ENCODE measurements at places on chromosomes 7 and 10.

DNA sequence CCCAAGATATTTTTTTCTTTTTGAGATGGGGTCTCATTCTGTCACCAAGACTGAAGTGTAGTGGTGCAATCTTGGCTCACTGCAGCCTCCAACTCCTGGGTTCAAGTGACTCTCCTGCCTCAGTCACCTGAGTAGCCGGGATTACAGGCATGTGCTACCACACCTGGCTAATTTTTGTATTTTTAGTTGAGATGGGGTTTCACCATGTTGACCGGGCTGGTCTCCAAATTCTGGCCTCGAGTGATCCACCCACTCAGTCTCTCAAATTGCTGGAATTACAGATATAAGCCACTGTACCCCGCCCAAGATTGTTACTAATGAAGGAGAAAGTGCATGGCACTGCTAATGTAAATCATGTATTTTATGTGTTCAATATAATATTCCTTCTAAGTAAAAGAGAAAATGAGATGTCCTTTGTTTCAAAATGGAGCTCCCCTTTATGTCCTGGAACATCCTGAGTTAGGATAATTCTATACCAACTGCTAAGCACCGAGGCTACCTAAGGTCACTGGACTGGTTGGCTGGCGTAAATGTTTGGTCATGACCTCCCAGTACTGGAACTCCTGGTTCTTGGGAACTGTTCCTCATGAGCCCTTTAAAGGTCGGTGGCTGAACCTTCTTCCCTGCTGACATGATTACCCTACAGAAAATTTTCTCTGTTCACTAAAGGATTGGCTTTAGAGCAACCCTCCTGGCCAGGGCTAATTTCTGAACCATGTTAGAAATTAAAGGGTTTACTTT is 59.9 kb downstream of the SLC16A9 start:
- DNase-seq: no peak

DNA sequence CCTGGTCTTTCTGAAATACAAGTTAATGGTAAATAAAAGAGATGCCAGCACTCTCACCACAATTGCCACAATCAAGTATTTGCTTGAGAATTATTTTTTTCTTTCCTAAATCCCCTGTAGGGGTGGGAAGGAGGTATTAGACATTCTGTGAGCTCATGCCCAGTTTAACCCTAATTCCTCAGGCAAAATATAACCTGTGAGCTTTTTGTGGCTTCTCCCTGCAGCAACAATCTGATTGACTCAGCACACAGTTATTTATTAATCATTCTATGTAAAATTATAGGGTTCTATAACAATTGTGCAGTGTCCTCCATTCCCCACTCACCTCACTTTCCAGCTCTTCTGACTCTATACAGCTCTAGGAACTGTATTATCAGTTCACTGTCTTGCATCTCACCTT is 66.3 kb downstream of the GLI3 start:
- no peak for DNase-seq

DNA sequence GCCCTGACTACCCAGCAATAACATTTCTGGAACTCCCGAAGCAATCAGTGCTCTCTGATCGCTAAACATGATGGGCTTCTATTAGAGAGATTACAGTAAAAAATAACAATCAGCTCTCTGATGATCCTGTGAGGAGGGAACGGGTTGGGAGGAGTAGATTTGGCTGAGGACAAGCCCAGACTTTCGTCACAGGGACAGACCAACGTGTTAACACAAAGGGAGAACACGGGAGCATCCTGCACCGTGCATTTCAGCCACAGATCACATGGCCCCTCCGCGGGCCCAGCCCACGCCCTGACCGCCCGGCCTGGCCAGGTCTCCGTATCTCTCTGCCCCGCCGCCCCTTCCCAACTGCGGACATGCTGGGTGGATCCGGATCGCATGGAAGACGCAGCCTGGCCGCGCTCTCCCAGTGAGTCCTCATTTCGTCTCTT is 95.0 kb upstream of the AGBL3 start:
- peak; percentile 93 for DNase-seq

- no peak for DNase-seq
Observed at GRCh38 chr10:52771534-52772445, 794 bp downstream of the MBL2 start.

DNA sequence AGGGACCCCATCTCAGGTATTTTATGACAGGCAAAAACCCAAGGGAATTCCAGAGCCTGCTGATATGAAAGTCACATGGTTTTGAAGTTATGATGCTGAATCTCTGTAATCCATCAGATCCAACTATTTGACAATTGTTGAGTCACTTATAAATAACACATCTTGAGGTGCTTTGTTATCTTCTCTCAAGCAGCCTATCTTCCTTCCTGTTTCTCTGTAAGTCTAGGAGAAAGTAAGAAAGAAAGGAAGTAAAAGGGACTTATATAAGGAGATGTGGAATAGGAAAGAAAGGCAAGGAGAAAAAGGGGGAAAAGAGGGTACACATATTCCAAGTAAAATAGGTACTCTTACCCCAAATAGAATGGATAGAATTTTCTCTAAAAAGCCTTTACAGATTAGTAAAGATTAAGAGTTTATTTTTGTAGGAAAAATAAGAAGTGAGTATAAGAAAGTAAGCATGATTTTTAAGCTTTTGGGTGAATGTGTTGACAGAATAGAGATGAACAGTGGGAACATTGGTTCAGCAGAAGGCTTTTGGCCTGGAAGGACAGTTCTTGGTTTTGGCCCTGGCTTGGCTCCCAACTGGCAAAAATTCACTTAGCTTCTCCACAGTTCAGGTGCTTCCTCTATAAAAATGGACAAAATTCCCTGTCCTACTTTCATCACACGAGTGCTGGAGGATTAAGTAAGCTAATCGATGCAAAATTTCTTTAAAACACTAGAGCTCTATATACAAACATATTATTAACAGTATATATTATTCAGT is 39.6 kb upstream of the ANK3 start:
- DNase-seq: no peak

DNA sequence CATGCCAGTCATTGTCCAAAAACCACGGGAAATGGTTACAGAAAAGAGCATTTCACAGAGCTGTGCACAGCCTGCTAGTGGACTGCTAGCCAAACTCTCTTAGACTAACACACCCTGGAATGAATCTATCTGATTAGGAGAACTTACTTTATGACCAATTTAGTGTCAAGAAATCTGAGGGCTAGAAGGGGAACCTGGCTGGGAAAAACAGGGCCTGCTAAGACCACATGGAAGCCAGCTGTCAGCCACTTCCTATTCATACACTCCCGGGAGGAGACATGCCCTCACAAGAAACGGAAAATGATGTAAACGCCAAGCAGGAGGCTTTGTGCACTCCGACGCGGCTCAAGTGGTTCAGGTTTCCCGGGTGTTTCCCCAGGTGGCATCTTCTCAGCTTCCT is 54.8 kb downstream of the MPP7 start:
- peak; percentile 37 for DNase-seq

DNA sequence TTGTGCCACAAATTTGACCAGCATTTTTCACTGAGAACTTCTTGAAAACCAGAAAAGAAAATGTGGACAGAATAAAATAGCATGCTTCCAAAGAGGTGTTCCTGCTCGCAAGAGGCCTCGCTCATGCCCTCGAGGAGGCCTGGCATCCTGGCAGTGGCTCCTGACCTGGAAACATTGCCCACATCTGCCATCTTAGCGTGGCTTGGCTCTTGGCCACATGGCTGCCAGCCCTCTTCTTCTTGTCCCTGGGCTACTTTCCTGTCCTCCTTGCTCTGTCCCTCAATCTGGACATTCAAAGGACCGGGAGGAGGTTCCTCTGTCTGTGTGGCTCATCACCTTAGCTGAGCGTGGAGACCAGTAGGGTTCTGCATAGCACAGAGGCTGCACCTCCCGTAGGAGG is 131.6 kb upstream of the TMEM72 start:
- DNase-seq: no peak

DNA sequence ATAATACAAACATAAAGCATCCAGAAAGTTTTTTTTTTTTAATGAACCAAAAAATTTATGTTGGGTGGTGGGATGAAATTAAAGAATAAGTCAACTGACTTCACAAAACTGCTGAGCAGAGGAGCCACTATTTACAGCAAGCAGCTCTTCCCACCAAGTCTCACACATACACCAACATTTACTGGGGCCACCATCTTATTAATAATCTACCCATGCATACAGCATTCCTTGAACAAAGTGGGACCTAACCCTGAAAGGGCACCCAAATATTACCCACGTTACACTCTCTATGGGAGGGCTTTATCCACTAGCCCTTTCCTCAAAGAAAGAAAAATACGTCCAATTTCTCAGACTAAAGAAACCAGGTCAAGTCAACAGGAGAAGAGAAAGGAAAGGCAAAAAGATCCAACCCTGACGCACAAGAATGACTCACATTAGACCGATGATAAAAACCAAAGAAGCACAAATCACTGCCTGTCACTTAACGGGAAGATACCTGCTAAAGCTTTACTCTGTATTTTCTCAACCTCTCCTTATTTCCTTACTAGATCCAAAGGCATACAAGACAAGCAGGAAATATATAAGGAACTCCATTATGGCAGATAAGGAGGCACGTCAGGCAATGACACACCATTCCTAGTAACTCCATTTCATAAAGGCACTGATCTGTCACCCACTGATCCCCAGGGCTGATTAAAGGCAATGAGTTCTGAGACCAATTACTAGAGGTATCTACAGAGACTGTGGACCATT is 141.8 kb upstream of the ASAH2 start:
- DNase-seq: no peak

DNA sequence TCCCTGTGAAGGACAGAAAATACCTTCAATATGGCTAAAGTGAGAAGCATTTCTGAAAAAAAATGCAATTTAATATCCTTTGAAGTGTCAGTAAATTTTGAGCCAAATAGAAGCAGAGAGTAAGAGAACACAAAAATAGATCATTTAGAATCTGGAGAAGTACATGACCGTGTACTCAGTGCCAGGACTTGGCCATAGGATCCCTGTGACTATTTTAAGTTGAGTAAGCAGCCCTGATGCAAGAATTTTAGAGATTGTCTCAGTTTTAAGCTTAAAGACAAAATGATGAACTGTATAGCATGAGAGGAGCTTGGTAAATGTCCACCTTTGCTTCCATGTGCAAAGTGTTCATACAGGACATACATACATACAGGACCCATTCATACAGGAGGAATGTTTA is 2.5 kb downstream of the PTER start:
- no peak for DNase-seq

GRCh38 chr7:43878867-43879266 is 9.6 kb upstream of the MRPS24 start:
- no peak for DNase-seq

DNA sequence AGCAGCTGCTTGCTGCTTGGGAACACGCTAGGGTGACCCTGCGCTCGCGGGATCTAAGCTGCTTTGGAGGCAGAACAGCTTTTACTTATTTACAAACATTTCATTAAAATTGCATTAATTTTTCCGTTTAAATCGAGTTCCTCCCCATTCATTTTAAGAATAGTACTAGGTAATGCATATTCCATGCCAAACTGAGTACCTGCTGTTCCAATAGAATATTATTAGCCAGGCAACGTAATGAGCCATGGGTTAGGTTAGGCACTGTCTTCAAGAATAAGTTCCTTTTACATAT is 860 bp downstream of the EXOC6 start:
- DNase-seq: no peak

DNA sequence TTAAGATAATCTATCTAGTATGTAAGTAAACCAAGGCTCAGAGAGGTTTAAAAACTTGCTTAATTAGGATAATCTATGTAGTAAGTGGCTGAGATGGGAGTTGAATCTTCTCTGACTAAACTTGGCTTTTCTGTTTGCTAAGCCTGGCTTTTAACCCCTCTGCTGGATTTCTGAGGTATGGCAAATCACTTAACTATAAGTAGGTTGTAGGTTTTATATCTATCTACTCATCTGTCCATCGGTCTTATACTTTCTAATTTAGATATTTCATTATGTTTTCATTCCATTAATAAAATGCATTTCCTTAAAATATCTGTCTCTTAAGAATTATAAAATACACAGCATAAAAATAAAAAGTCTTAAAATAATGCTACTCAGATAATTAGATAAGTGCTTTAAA is 59.4 kb downstream of the ST7 start:
- no peak for DNase-seq

GRCh38 chr10:85619832-85620231 is 746.8 kb downstream of the GRID1 start:
- DNase-seq: no peak

- no peak for DNase-seq
Observed at GRCh38 chr10:106947643-106948042, 216.9 kb downstream of the SORCS1 start.

- peak; percentile 39 for DNase-seq
Observed at GRCh38 chr10:98041352-98042043, 11.1 kb upstream of the CRTAC1 start.

DNA sequence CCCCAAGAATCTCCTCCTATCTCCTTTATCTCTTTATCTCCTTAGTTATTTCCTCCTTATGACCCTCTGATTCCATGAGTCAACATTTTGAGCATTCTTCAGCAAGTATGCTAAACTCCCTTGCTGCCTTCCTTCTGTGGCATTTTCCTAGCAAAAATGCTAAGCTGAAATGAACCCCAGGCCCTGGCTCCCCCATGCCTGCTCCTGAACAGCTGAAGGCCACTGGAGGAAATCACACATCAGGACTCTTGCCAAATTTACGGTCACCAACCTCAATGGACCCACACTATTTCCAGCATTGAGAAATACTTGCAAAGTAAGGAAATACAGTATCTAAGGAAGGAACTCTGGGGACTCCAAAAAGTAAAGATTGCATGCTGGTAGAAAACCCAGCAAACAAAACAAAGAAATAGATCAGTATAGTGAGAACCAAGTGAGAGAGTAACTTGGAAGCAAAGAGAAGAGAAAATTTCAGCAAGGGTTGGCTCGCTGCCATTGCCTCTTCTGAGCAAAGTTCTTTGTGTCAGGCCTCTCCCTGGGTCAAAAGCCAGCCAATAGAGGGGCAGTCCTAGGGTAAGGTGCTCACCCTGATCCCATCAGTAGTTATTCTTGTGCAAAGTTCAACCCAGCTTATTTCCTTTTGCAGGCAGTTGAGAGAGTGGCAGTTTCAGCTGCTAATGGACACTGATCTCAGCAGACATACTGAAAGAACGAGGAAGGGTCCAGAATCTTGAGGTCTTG is 5.1 kb upstream of the PLEKHS1 start:
- no peak for DNase-seq

GRCh38 chr7:92849322-92849721 is 12.9 kb upstream of the CDK6 start:
- no peak for DNase-seq

- DNase-seq: peak; percentile 84
Observed at GRCh38 chr10:44935201-44935965, 24.2 kb upstream of the RASSF4 start.

- no peak for DNase-seq
Observed at GRCh38 chr10:5590816-5591215, 66.1 kb downstream of the CALML3 start.

- no peak for DNase-seq
Observed at GRCh38 chr7:44673771-44674170, 67.3 kb downstream of the OGDH start.

DNA sequence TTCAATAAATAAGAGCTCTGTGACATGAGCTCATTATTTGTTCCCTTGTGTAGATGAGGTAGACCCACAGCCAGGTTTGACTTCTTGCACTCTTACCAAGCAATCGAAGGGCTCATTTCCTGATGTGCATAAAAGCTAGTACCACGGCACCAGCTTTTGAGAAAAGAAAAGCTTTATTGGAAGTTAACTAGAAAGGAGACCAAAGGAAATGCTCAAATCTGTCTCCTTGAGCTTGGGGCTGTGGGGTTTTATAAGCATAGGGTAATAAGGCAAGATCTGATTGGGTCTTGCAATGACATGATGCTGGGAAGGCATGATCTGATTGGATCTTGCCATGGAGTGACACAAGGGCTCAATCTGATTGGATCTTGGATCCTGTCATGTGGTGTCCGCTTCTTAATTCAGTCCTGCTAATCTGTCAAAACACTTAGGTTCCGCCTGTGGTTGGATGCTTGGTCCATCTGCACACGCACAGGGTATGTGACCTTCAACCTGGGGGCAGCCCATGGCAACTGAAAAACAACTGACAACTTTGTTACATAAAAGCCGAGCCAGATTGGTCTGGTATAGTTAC is 47.8 kb upstream of the FRMD4A start:
- DNase-seq: no peak
